ENCODE measurements at places on chromosomes 6 and 20.
A peak's percentile ranks its signal among the peaks of the same experiment; 100 is the strongest.

DNA sequence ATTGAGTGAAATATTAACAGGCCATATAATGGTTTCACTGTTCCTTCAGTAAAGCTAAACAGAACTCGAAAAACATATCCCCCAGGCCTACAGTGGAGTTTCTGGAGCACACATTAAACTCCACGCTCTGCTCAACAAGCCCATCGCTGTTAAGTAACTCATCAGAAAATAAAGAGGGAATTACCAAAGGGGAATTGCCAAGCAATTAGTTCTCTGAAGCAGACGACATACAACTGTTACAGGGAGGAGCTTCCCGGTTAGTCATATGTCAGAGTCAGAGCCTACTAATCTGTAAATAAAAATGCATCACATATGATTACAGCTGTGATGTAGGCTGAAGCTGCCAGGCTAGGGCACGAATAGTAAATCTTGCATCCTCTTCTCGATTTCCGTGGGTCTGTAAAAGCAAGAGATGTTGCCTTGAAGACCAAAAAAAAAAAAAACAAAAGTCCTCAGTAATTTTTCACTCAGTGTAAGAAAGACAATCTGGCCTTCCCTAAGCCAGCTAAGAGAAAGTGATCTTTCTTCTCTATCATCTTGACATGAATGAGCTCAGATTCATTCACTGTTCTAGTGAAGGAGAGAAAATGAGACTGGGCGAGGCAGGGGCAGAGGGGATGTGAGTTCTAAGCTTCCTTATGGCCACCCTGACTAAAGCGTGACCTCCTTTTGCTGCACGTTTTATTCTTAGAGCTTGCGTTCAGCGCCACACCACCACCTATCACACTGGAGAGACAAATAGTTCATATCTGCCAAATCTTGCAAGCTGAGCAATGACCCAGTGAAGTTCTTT lies 13.8 kb downstream of the ATXN1 start:
- peak; percentile 45 for DNase-seq

- peak; percentile 21 for DNase-seq
These were observed 23.2 kb upstream of the SPAG4 start for GRCh38 chr20:35592339-35592974.

DNA sequence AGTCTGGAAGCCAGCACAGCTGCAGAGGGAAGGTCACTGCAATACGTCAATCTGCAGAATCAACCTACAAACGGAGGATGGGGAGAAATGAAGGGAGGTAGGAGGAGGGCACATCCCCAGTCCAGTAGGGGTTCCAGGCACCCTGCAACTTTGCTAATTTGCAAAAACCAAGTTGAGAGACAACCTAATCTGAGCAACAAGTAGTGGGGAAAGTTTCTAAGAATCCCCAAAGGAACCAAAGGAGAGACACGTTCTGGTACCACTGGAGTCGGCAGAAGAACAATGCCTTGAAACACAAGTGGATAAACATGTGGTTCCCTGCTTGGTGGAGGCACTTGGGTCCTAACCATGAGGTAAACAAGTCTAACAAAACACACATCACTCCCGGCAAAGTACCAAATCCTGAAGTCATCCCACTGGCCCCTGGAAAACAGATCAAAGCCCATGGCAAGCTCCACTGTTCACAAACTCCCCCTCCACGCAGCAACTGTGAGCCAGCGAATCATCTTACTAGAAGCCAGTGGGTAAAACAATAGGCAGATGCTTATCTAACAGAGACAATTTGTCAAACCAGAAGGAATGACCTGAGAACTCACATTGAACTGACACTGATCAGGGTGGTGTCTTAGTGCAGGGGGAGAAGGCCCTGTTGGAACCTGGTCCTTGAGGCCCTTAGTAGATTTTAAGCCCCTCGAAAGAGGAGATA lies 4.7 kb downstream of the MRPS18A start:
- DNase-seq, result no peak

- no peak for DNase-seq
These were observed 21.7 kb upstream of the RANBP9 start for GRCh38 chr6:13733178-13733887.

GRCh38 chr6:164854526-164854925 lies 454.9 kb downstream of the C6orf118 start:
- DNase-seq, result no peak

- no peak for DNase-seq
These were observed 80.2 kb downstream of the SYNJ2 start for GRCh38 chr6:158061709-158062461.

DNA sequence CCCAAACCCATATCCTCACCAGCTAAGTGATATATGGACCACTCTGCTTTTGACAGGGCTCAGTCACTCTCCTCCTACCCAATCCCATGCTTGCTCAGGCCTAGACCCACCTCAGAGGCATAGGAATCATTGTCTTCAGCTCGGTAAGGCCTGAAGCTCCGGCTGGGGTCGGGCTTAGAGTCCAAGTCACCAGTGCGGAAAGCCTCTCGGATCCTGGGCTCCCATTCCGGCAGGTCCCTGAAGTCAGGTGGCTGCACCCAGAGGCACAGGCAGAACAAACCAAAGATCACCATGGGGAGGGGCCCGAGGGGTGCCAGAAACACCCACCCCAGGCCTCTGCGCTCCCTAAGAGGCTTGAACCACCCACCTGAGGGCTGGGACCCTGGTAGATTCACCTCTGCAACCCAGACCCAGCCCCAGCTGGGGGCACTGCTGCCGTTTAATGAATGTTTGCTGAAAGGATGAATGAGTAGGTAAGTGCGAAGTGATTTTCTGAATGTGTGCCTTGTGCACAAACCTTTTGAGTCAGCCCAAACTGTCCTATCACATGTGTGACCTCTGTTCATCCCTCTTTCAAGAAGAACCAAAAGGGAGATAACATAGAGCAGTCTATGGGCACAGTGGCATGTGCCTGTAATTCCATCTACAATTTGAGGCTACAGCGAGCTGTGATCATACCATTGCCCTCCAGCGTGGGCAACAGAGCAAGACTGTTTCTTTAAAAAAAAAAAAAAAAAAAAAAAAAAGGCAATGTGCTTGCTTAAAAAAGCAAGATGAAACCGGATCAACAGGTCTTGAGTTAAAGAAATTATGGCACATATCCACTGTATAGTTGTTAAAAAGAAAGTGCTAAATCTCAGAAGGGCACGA lies 39.3 kb upstream of the DSN1 start:
- DNase-seq, result no peak

GRCh38 chr6:100962466-100962865 lies 81.3 kb upstream of the ASCC3 start:
- no peak for DNase-seq

- no peak for DNase-seq
These were observed 14.9 kb downstream of the FGD2 start for GRCh38 chr6:37020381-37020780.

- DNase-seq, result no peak
These were observed 111.0 kb downstream of the PLCB4 start for GRCh38 chr20:9179867-9180266.
